ENCODE measurements at places on chromosomes 5 and 9.

DNA sequence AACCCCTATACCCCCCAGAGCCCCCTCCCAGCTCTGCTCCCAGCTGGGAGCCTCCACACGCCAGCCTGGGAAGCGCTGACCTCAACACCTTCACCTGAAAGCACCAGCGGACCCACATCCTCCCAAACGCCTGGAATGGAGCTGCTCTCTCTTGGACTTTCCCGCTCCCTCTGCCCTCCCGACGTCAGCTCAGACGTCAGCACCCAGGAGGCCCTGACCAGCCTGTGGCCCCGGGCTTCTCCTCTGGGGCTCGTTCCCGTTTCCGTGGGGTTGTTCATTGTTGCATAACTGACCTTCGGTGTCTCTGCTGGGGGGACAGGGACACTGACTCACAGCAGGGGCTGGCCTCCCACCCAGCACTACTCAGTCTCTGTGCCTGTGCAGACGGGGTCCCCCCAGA lies 35.0 kb upstream of the SLC6A3 start:
- peak; percentile 20 for DNase-seq

GRCh38 chr5:151779531-151780125 lies 7.9 kb downstream of the G3BP1 start:
- DNase-seq: no peak

DNA sequence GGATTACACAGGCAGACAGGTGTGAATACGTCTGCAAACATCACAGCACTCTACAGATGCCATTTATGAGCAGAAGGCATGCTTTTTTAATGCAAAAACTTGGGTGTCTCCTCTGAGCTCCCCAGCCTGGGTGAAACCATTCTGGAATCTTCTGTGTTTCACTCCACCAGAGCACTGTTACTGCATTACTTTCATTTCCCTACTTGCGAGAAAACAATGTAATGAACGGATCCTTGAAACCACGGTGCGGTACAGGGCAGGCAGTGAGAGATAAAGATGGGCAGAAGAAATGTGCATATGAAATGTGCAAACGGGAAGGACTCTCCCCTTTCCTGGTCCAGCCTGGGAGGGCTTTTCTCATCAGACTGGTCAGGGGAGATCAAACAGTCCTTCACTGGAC lies 584.3 kb upstream of the KLF4 start:
- no peak for DNase-seq

DNA sequence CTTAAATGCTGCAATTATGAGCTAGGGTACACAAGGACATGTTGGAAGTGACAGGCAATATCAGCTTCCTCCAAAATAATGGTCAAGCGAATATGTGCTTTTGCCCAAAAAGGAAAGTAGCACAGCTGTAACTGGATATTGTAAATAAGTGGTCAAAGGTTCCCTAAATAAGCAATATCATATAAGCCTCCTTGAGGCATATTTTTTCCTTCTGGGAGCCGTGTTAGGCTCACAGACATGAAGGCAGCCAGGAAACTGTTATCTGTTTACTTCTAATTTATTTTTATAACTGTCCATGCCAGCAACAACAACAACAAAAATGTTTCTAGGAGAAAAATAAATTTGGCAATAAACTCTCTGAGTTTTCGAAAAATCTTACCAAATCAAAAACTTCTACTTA lies 648.3 kb downstream of the PDE4D start:
- no peak for DNase-seq

DNA sequence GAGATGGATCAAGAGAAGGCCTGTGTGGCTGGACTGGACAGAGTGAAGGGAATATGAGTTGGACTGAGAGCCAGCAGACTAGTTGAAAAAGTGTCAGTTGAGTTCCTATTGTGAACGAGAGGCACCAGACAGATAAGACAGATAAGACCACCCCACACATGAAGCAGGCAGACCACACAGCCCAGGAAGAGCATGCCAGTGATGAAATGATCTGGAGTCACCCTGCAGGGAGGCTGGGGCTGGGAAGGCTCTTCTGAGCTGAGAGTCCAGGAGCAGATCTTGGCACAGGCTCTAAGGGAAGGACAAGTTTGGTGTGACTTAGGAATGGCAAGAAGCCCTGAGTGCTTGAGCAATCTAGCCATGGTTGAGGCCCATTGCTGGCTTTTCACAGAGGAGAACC lies 10.6 kb upstream of the SLC25A48 start:
- DNase-seq: no peak

DNA sequence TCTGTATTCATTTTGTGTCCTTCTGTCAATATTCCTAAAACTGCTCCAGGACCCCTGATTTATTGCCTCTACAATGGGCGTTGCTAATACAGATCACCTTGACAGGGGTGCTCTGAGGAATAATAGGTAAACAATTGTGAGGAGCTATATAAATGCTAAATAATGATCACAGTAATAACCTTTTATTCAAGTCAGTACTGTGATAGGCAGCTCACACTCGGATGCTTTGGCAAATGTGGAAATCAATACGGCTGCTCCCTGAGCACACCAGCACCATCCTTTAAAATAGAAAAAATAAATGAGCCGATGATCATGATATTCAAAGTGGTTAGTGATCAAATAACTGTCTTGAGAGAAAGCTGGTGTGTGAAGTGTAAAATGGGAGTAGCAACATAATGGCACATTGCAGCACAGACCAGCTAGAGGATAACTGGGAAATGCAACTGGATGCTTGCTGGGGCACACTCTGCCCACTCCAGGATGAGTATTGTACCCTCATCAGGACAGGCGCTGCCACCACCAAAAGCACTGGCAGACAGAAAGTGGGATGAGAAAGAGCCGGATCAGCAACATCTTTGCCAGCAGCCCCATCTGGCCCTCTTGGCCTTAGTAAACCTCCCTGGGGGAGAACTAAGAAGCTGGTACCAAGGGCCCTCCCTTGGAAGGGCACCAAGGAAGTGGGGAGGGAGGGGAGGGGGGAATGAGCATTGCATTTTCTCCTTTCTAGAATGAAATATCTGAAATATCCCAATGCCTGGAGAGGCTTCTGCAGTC lies 69.4 kb upstream of the SPATA31D4 start:
- no peak for DNase-seq

GRCh38 chr5:153998010-153998409 lies 40.7 kb downstream of the FAM114A2 start:
- no peak for DNase-seq

DNA sequence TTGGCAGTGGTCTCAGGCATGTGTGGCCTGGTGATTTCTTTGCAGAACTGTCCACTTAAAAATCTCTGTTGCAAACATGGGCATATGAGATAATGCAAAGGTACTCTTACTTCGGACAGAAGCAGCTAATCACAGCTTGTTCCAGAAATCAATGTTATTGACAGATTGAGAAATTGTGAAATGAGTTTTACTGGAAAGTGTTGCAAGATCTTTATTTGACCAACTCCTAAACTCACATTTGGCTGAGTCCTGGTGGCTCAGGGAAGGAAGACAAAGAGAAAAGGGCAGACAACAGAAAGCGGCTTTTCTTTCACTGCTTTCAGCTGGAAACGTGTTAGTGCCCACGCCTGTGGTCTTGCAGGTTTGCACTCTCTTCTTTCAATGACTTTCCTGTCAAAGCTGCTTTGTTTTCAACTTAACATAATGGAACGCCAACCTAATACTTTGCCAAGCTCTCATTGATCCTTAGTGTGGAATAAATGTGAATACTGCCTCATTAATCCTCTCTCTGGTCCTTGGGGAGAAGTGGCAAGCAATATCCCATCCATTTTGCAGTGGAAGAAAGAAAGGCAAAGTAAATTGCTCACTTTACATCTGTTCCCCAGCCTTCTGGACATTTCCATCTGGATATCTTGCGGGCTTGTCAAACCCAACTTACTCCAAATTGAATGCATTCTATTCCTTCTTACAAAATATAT lies 586.4 kb downstream of the LRRC70 start:
- DNase-seq: no peak

DNA sequence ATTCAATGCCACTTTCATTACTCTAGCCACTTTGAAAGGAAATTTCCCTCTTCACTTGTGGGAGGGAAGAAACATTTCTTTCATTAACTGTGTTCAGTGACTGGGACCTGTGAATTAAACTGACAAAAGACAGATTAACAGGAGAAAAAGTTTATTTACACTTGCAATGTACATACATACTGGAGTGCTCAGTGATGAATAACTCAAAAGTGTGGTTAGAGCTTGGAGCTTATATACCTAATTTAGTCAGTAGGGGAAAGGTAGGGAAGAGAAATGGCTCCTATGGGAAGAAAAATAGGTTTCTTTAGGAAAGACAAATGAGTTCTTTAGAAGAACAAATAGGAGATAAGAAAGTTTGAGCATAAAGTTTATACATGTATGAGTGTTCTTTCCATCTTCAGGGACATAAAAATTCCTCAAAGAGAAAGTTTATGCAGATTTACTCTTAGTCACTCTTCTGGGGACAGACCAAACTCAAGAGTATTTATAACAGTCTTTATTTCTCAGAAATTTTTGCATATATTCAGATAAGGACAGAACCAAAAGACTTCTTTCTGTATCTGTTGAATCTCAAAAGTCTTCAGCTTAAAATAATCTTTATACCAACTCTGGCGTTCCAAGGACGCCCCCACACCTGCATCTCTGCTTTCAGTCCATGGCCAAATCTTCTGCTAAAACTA lies 120.0 kb upstream of the RAI14 start:
- DNase-seq: no peak

DNA sequence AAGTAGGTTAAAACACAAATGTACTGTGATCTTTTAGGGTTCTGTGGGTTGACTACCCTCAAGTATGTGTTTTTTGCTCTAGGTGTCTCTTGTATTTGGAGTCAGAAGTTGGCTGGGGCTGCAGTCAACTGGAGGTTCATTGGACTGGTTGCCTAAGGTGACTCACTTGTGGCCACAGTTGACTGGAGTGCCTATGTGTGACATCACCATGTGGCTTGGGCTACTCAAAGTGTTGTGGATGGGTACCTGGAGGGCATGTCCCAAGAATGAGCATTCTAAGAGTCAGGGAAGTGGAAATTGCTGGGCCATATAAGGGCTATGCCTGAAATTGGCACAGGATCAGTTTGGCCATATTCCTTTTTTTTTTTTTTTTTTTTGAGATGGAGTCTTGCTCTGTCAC lies 27.4 kb downstream of the SNX30 start:
- DNase-seq: peak; percentile 71

DNA sequence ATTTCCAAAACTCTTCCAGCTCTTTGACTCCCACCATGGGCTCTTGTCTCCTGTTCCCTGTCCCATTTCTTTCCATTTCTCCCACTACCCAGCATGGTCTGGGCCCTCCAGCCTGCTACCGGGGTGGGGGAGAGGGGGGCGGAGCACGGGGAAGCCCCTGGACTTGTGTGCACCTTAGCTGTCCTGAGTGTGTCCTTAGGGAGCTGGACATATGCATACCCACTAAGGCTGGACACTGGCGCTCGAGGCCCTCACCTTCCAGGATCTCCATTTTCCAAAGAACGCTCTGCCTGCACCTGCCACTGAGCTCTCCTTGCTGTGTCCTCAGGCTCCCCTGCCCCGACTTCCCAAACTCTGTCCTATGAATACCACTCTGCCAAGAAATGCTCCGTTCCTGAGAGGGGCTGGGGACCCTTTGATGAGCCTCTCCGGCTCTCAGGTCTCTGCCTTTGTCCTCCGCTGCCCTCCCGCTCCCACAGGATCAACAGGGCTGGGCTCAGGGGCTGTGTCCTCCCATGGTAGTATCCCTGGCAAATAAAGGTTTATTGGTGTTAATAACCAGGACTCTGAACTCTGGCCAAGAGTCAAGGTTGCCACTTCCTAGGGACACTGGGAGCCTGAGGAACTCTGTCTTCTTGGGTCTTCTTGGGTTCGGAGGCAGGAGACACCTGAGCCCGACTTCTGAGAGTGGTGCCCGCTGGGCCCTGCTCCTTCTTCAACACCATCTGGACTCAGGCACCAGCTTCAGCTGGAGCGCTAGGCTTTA lies 831 bp upstream of the SHROOM1 start:
- no peak for DNase-seq

DNA sequence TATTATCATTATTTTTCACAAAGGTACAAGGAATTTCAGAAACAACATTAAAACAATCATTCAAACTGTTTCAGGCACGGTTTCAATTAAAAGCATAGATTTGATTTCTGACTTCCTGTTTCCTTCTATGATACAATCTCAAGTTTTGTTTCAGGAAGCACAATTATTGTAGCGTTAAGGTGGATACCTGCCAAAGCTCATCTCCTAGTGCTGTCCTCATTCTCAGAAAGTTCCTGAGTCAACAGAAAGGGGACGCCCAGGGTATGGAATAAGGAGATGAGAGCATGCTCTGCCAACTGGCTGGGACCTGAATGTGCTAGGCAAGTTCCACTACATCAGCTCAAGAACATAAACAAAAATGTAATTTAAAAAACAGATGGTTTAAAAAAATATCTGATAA lies 2.0 kb upstream of the TRIM14 start:
- DNase-seq: no peak

DNA sequence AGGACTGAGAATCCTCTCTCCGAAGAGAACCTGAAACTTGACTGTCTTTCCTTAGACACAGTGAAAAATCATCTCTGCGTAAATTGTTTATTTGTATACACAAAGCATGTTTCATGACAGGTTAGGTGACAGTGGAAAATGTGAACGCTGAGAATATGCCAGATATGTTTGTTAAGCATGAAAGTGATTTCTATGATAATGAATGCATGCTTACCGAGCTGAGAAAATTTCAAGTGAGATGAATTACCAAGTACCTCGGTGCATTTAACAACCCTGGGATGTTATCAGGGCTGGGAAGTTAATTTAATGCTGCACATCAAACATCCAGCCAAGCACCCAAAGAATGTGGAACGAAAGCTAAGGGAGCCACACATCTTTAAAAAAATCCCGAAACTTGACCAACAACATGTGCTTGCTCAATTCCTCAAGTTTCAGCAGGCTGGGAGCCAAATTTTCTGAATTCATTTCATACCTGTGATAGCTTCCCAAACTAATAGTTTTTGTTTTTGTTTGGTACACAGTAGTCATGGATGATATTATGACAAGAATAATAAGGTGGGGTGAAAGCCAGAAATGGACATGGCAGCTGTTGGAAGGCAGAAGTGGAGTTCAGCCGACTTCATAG lies 336.9 kb downstream of the ARHGEF28 start:
- DNase-seq: no peak

DNA sequence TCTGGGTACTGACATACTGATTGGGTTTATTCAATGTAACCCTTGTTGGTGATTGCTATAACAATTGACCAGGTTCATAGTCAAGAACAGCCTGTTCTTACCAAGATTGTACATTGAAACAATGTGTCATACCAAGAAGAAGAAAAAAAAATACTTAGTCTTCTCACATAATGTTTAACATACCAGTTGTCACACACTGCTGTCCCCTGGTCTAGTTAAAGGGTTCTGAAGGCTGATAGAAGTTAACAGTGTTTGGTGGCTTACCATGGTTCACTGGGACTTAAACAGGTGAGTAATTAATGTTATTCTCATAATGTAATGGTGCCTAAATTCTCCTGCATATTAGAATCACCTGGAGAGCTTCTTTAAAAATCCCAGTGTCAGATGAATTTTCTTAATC lies 18.5 kb upstream of the CDC42SE2 start:
- DNase-seq: no peak

GRCh38 chr9:35335164-35335563 lies 154.7 kb upstream of the RUSC2 start:
- no peak for DNase-seq

DNA sequence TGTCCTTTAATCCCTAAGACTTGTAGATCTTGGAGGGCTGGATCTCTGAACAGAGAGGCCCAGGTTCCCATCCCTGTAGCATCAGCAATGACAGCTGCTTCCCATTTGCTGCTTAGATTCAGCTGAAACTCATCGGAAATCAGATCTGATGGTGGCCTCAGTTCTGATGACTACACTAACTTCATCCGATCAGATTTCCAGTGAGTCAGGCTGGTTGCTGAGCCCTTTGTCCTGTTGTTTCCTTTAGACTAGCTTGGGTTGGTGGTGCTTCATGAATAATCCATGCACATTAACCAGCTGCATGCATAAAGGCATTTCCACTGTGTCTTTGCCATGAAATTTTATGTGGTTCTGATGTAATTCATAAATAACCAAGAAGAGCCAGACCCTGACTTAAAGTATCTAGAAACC lies 195.2 kb upstream of the TUT7 start:
- DNase-seq: peak; percentile 83
